ENCODE measurements at places on chromosomes 3 and 15.

DNA sequence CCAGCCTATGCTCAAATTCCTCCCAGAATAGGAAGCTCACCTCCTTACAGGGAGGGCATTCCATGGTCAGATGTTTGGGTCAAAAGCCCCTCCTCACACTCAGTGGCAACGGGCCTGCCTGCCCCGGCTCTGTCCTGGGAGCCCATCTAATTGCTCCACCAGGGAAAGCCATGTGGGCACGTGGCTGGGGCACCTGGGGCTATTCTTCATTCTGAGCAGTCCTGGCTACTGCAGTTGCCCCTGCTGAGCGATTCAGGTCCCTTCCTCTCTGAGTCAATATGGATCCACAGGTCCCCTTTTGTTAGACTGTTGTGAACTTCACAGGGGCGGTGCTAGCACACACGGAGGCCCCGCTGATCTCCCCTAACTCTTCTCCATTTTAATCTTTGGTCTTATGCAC lies 39.4 kb downstream of the TPRA1 start:
- DNase-seq = no peak

- DNase-seq = no peak
These were observed 17.0 kb downstream of the SPG11 start for GRCh38 chr15:44646460-44646859.

- no peak for DNase-seq
These were observed 53.9 kb downstream of the TMOD3 start for GRCh38 chr15:51883271-51883837.

- no peak for DNase-seq
These were observed 409.2 kb downstream of the DIPK2A start for GRCh38 chr3:144380849-144381248.

DNA sequence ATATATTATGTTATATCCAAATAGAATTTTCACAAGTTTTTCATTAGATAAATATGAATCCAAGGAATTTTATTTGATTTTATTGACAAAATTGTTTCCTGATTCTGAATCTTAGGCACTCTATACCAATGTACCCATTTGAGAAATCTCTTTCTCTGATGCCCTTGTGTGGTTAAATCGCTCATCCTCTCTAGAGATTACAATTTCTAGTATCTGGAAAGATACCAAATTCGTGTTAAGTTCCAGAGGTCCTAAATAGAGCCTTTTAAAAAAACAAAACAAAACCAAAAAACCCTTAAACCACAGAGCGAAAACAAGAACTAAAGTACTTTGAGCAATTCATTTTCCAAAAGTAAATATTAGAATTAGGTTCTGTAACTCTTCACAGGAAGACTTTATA lies 20.0 kb downstream of the SATB1 start:
- no peak for DNase-seq

DNA sequence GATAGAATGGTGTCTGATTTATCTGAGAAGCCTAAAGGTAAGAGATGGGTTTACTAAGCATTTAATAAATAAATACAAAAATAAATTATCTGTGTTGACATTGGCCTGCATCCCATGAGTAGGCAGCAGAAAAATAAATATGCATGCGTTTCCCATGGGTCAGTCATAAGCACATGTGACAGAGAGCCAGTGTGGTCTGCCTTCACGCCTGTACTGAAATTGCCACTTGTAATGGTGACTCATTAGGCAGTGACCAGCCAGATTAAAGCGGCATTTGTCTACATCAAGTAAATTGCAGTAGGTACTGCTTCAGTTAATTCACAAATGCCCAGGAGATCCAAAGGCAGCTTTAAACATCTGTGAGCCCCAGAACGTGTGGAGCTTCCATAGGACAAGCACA lies 399.6 kb downstream of the NAALADL2 start:
- DNase-seq = no peak

DNA sequence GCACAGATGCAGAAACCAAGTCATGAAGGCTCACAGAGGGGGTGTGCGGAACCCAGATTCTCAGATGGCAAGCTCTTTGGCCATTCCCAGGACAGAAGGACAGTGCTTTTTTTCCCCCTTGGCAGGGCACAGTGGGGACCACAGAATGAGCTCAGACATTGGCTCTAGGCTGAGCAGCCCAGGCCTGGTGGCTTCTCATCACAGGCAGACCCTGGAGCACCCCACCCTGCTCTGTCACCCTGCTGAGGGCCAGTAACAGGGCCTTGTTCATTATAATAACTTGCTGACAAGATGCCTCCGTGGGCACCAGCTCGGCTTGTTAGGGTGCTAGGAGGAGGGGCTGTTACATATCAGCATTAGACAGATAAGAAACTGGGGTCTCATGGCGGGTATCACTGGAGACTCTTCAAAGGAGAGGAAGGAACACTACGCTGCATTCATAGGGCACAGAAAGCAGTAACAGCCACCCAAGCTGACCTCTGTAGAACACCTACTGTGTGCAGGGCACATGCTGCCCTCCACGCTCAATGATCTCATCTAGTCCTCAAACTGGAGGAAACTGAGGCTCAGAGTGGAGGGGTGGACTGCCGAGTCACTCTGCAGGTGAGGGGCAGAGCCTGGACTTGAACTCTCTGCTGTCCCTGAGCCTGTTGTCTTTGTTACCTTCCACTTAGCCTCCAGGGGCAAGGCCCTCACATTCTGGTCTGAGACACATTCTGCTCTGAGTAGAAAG lies 69.9 kb upstream of the SEC13 start:
- DNase-seq = no peak

DNA sequence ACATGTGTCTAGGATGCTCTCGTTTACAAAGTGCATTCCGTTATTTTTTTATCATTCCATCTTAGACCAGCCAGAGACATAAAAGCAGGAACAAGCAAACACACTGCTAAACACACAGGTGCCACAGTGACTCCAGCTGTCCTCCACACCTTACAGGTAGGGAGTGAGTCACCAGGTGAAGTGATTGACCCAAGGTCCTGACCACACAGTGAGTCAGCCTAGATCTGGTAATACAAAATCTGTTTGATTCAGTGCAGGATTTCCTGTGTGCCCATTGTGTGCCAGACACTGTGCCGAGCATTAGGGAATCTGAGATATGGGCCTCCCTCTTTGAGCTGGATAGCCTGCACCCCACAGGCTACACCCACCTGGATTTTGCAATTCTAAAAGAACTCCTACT lies 16.7 kb upstream of the BFSP2 start:
- DNase-seq = no peak

DNA sequence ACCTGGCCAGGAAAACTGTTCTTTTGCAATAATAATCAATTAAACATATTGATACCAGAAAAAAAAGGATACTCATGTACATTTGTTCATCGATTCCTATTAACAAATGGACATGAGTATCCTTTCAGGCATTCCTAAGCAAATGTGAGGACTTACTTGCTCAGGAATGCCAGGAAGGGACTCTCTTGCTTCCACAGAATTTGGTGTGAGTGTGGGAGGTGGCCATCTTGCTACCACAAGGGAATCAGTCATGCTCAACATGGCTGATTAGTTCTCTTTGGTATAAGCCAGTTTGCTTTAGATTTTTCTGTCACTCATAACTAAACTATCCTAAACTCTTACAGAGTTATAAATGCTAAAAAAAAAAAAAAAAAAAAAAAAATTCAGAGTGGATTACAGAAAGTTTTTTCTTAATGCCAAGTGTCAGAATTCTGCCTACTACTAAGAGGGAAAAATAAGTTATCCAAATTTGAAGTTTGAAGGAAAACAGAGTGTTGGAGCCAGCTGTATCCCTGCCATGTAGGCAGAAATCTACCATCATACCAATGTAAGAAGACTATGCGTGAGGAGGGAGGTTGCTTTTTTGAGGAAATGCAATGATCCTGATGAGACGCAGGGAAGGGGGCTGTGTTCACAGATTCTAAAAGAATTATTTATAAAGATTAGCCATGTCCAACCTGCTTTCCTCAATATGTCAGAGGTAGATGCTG lies 98.7 kb downstream of the PLD1 start:
- DNase-seq = no peak

- DNase-seq = no peak
These were observed 134.1 kb downstream of the PDZRN3 start for GRCh38 chr3:73490453-73491286.

GRCh38 chr15:74208901-74209559 lies 6.4 kb upstream of the STRA6 start:
- no peak for DNase-seq

GRCh38 chr3:70849911-70850699 lies 537.7 kb upstream of the MDFIC2 start:
- no peak for DNase-seq

- DNase-seq = no peak
These were observed 118.8 kb downstream of the TMCO5A start for GRCh38 chr15:38053205-38053604.

- DNase-seq = peak; percentile 26
These were observed 24.3 kb upstream of the TATDN2 start for GRCh38 chr3:10223676-10224639.

- DNase-seq = no peak
These were observed 21.8 kb upstream of the POU1F1 start for GRCh38 chr3:87298111-87298718.

DNA sequence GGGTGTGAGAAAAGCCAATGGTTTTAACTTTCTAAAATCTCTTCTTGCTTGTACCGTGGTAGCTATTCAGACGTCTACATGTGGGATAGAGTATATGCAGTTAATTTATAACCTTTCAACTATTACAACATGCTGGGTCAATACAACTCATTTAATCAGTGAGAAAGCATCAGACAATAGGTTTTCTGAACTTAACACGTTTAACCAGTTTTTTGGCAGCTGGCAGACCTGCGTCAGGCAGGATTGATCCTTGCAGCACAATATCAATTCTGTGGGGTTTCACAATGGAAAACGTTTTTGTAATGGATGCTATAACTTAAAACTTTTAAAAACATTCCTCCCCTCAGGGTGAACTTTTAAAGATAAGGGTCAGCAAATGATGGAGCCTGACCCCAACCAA lies 6.5 kb downstream of the GNB5 start:
- no peak for DNase-seq

GRCh38 chr3:177385831-177386301 lies 188.6 kb upstream of the TBL1XR1 start:
- no peak for DNase-seq

DNA sequence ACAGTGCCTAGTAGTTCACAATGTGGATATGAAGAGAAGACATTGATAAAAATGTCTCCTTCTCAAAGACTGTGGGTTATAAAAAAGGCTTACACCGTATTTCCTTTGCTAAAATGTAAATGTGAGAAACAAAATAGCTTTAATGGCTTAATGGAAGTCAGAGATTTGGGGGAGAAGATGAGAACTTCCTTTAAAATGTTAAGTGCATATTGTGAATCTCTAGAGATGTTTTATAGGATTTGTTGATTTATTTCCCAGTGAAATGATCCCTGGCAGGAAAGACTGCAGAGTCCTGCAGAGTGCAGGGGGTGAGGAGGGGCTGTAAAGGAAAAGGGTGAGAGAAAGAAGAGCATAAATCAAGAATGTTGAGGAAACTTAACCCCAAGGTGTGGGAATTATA lies 305.1 kb downstream of the GAP43 start:
- no peak for DNase-seq

- no peak for DNase-seq
These were observed 10.4 kb upstream of the RTP1 start for GRCh38 chr3:187186801-187187421.

DNA sequence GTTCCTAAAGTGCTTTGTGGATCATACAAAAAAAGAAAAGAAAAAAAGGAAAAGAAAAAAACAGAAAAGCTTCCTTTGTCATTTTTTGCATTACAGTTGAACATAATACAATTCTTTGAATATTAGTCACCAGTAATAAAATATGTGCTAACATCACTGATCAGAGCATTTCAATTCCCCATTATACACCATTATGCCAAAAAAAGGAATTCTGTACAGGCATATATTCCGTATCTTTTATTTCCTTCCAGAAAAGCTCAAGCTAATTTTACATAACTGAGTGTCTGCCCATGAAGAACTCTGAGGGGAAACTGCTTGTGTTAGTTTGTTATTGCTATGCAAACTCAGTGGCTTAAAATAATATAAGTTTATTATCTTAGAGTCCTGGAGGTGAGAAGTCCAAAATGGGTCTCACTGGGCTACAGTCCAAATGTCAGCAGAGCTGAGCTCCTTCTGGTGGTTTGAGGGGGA lies 377.9 kb downstream of the GAP43 start:
- DNase-seq = no peak

DNA sequence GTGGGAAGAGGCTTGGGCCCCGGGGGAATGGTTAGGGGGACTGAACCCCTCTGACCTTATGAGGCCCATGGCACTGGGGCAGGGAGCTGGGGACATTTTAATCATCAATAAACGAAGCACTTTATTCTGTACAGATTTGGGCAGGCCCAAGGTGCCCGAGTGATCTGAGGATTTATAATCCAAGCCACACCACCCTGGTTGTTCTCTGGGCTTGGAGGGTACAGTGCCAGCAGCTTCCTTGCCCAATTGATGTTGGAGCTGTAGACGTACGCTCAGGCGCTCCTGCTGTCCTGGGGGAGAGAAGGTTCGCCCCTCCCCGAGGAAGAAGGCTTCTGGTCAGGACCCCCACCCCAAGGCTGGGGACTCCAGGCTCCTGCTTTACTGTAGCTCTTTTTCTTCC lies 12.5 kb downstream of the ZBTB47 start:
- no peak for DNase-seq

DNA sequence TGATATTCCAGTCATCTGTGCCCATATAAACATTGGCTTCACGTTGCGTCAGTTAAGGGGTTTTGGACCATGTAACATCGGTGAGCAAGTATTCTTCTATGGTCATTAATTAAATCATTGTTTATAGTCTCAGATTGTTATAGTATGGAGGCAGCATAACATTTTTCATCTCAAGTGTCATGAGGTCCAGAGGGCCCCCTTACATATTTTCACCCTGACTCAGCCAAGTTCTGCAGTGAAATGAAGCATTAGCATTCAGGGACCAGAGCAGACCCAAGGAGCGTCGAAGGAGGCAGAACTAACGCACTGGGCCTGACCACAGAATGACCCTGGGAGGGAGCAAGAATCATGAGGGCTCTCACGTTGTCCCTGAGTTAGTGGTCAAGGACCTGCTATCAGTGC lies 171.5 kb downstream of the LRTM1 start:
- no peak for DNase-seq

DNA sequence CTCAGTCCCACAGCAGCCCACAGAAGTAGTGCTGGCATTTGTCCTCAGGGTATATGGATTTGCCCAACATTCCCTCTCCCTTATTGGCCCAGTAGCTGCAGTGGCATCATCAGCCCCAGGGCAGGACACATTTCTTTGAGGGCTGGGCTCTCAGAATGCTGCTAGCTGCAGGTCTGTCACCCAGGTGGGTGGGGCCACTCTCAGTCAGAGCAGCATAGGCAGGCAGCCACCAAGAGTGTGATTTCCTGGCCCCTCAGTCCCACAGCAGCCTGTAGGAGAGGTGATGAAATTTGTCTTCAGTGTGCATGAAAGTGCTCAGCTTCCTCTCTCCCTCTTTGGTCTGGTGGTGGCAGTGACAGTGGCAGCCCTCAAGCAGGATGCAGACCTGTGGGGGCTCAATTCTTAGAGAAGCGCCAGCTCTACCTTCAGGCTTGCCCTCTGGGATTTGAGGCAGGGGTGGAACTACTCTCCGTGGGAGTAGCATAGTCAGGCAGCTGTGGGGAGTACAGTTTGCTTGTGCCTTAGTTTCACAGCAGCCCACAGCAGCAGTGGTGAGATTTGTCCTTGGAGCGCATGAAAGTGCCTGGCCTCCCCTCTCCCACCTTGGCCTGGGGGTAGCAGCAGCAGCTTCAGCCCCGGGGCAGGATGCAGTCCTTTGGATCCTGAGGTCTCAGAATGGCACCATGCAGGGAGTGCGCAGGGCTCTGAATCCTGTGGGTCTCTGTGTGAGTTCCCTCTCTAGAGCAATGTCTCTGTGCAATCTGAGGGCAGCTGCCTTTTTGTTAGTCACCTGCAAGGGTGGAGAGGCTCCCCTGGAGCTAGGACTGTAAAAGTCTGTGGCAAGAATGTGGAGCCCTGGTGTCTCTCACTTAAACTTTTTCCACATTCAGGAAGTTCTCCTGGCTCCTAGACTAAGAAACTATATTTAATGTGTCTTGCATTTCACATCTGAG lies 1229.1 kb downstream of the ROBO2 start:
- no peak for DNase-seq

All from activated naive CD8-positive, alpha-beta T cell treated with anti-CD3 and anti-CD28 coated beads for 36 hours (primary cell).